ENCODE measurements at places on chromosomes 13 and 19.

GRCh38 chr13:41443969-41444368, 13.4 kb upstream of the RGCC start:
- DNase-seq, result no peak

- no peak for DNase-seq
Measured at GRCh38 chr19:18086590-18087138, at the start of gene IL12RB1. Gene IL12RB1, minus strand, starts transcription at chr19:18086934. Its CDS starts 111 bp downstream, at chr19:18086823.

GRCh38 chr13:100495455-100495854, 93.1 kb downstream of the GGACT start:
- DNase-seq, result no peak

DNA sequence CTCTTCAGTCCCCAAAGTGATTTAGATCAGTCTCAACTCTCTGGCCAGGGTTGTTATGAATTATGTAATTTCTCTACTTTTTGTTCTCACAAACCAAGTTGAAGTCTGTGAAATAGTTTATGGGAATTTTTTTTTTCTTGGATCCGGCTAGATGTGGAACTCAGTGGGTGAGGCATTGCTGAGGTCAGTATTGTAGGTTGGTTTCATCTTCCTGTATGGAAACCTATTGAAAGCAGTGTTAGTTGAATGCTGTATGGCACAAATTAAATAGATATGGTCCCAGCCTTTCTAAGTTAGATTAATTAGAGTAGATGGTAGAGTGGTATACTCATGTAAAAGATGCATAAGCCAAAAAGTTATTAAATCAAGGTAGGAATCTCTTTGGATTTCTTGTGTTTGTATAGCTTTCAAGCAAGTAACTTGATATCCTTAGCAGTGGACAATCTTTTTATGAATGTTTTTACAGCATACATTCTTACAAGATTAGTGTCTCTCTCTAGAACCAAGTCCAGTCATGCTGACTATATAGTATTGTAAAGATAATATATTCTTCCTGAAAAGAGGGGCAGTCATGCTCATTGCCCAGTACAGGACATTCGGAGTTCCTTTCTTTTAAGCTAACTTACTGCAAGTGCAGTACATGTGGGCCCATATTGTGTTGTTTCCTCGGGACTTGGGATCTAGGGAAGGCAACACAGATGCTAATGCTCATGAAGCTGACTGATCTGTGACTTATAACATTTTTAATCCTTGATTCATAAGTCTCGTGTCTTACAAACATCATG, 2541.1 kb downstream of the PCDH9 start:
- no peak for DNase-seq

DNA sequence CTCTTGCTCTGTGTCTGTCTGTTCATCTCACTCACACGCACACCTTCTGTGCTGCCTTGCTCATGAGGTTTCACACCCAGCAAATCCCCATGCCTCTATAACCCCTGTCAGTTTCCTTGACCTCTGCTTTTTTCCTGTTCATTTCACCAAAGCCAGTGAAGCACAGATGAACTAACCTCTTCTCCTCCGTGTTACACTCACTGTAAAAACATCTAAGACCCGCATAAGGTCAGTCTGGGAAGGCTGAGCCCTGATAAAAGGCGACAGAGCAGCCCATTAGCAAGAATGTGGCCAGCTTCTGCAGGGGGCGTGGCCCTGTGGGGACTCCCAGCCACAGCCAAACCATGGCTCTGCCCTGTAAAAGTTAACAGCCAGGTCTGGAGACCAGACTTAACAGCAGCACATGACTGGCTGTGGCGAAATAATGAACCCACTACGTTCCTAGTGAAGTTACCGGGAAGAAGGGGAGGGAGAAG, 42.8 kb upstream of the NPAS1 start:
- no peak for DNase-seq

GRCh38 chr19:10262771-10263170, 8.1 kb upstream of the ICAM1 start:
- no peak for DNase-seq

GRCh38 chr13:35744144-35744543, 267.7 kb upstream of the MAB21L1 start:
- DNase-seq, result no peak
